Colonic mucosa (tissue), 4 donors: ENCODE measurements at places on chromosomes 5 and 9. TPM values are rescaled to one million over a fixed set of nuclear protein-coding genes. Genes with fewer than 3 reads are reported as not detected.

- H3K27ac ChIP-seq = peak overlapping the region; percentile 91
- DNase-seq = peak; percentile 63
- no peaks in the 10 kb centered on the region for H3K27me3 ChIP-seq
- H3K36me3 ChIP-seq = no peaks in the 10 kb centered on the region
- peak overlapping the region; percentile 87 for H3K4me3 ChIP-seq
These were observed 494 bp downstream of the CERT1 start for GRCh38 chr5:75510836-75511434.

GMCL2 gene
- total RNA-seq = not detected

GRCh38 chr9:98961513-98962180, 17.9 kb downstream of the COL15A1 start:
- no peaks in the 10 kb centered on the region for H3K36me3 ChIP-seq
- no peaks in the 10 kb centered on the region for H3K27me3 ChIP-seq
- H3K27ac ChIP-seq = no peak overlapping the region
- H3K4me3 ChIP-seq = no peak overlapping the region
- no peak for DNase-seq
- no peaks in the 10 kb centered on the region for H3K4me1 ChIP-seq

GALNT12 gene
- total RNA-seq = 145 TPM

- H3K4me1 ChIP-seq = no peaks in the 10 kb centered on the region
- no peak for DNase-seq
- no peak overlapping the region for H3K4me3 ChIP-seq
These were observed 704.3 kb upstream of the ZNF608 start for GRCh38 chr5:125450771-125451170.

S100Z gene
- not detected for total RNA-seq

DNA sequence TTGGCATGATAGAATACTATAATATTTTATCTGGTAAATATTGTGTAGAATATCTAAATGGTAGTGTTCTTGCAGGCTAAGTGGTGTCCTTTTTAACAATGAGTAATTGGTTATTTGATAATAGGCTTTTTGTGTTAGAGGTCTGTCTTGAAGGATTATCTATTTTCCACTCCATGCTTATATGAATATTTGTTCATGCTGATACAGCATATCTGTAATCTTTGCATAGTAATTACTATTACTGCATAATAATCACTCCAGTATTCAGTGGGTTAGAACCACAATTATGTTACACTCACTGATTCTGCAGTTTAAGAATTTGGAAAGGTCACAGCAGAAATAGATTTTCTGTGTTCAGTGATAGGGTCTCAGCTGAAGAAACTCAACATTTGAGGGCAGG, 1229.9 kb downstream of the MAT2B start:
- no peaks in the 10 kb centered on the region for H3K36me3 ChIP-seq
- DNase-seq = no peak

DNA sequence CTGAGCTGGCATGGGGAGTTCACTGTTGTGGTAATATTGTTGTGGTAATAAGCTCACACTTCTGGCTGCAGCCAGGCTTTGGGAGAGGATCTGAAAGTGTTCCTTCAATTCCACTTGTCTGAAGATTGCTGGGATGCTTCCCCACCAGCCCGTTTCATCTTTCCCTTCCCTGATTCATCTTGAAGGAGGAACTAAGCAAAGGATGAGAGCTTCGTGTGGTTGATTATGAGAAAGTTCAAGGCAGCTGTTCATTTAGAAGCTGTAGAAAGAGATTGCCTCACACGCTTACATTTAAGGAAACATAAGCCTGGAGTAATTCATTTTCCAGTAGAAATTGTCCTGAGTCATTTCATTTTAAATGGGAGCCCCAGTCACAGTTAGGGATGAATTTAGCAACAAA, 122.4 kb upstream of the GAS1 start:
- no peak for DNase-seq
- no peaks in the 10 kb centered on the region for H3K4me1 ChIP-seq
- no peak overlapping the region for H3K4me3 ChIP-seq

GRCh38 chr9:19456996-19457692, 48.3 kb downstream of the ACER2 start:
- no peaks in the 10 kb centered on the region for H3K27me3 ChIP-seq
- no peaks in the 10 kb centered on the region for H3K4me1 ChIP-seq
- H3K36me3 ChIP-seq = no peaks in the 10 kb centered on the region
- no peak overlapping the region for H3K27ac ChIP-seq
- no peak overlapping the region for H3K4me3 ChIP-seq

DNA sequence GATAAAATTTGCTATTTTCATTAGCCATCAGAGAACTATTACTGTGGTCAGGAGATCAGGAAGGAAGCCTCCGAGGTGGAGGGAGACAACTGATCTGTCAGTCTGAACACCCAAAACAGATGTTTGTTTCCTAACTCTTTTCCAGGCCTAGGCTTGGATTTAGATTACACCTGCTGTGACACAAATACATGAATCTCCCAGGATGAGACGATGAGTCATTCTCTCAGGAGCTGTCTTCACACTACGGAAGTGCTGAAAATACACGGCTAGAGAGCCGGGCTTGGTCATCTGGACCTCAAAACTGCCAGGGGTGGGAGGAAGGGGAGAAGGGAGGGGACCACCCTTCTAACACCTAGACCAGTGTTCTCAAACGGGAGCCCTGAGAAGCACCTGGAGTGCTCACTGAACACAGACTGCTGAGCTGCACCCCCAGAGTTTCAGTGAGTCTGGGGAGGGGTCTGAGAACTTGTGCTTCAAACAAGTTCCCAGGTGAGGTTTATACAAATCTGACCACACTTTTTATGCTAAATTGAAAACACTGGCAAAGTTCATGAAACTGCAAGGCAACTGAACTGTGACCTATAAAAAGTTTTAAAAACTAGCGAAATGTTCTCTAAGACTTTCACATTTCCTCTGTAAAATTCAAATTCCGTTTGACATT, 80.3 kb upstream of the EQTN start:
- H3K27ac ChIP-seq = no peak overlapping the region
- H3K4me3 ChIP-seq = no peak overlapping the region
- DNase-seq = no peak
- peaks cover 11% of the 10 kb centered on the region for H3K4me1 ChIP-seq
- H3K36me3 ChIP-seq = no peaks in the 10 kb centered on the region
- H3K27me3 ChIP-seq = no peaks in the 10 kb centered on the region

GRCh38 chr9:89352451-89352850, 34.2 kb downstream of the SECISBP2 start:
- no peaks in the 10 kb centered on the region for H3K27me3 ChIP-seq
- peaks cover 5% of the 10 kb centered on the region for H3K36me3 ChIP-seq
- no peak overlapping the region for H3K4me3 ChIP-seq
- DNase-seq = no peak
- no peaks in the 10 kb centered on the region for H3K4me1 ChIP-seq
- H3K27ac ChIP-seq = no peak overlapping the region

DNA sequence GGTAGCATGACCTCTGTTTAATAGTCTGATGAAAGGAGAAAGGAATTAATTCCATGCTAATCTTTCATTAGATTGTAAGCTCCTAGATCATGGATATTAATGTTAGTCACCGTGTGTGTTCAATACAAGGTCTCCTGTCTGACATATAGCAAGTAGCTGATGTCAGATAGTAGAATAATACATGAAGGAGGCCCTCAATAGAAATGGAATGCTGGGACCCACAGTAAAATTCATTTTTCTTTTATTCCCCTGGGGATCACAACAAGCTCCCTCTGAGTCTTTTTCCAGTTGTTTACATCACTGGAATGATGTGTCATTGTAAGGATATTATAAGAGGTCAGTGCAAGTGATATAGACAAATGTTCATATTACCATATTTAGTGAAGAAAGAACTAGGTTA, 240.3 kb upstream of the TRPC7 start:
- no peaks in the 10 kb centered on the region for H3K4me1 ChIP-seq
- no peak overlapping the region for H3K27ac ChIP-seq
- no peak for DNase-seq
- no peaks in the 10 kb centered on the region for H3K36me3 ChIP-seq

GRCh38 chr5:172910828-172911627, 48.2 kb upstream of the RPL26L1 start:
- H3K36me3 ChIP-seq = peaks cover 11% of the 10 kb centered on the region
- no peak overlapping the region for H3K27ac ChIP-seq
- peak; percentile 50 for DNase-seq
- H3K4me1 ChIP-seq = no peaks in the 10 kb centered on the region
- no peaks in the 10 kb centered on the region for H3K27me3 ChIP-seq
- H3K4me3 ChIP-seq = no peak overlapping the region

DNA sequence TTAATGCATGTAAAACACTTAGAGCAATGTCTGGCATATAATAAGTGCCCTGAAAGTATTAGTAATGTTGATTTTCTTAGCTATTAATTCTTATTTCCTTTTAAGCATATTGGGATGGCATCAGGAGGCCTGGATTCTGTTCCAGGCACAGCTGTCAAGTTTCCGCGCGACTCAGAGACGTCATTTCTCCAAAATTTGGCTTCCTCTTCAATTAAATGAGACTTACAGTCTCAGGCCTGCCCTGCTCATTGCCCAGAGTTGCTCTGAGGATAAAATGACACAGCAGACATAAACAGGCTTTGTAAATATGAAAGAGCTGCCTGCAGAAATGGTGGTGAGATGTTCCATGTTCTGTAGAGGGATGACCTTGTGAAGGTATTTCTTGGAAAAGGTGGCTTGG, 159.8 kb upstream of the GLRA1 start:
- no peaks in the 10 kb centered on the region for H3K27me3 ChIP-seq
- no peak for DNase-seq
- H3K4me3 ChIP-seq = no peak overlapping the region
- H3K36me3 ChIP-seq = no peaks in the 10 kb centered on the region
- no peaks in the 10 kb centered on the region for H3K4me1 ChIP-seq
- no peak overlapping the region for H3K27ac ChIP-seq

INSYN2B gene
- total RNA-seq = not detected

- no peak for DNase-seq
- no peaks in the 10 kb centered on the region for H3K36me3 ChIP-seq
- H3K4me1 ChIP-seq = no peaks in the 10 kb centered on the region
- H3K27ac ChIP-seq = no peak overlapping the region
These were observed 319.8 kb downstream of the SEMA5A start for GRCh38 chr5:9226016-9226536.

GRCh38 chr9:124983698-124984097, 42.8 kb upstream of the GOLGA1 start:
- no peaks in the 10 kb centered on the region for H3K4me1 ChIP-seq
- DNase-seq = no peak
- H3K36me3 ChIP-seq = no peaks in the 10 kb centered on the region
- no peak overlapping the region for H3K4me3 ChIP-seq

DNA sequence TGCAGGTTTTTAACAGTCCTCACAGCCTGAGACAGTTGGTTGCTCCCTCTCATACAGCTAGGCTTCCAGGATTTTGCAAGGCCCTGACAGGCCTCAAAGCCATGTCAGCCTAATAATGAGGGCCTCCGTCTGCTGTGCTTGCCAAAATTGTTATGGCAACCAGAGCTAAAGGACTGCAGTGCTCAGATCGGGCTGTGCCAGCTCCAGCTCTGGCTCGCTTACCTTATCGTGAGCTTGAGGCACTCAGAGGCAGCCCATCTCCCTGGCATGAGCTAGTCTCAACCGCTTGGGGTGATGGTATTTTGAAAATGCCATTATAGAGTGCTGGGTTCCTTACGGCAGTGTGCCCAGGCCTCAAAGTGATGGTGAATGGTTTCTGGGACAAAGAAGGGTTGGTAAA, 8.4 kb downstream of the MTAP start:
- H3K27me3 ChIP-seq = no peaks in the 10 kb centered on the region
- no peak overlapping the region for H3K4me3 ChIP-seq
- no peaks in the 10 kb centered on the region for H3K36me3 ChIP-seq
- DNase-seq = no peak

CDO1 gene
- total RNA-seq = 0.27 TPM

GRCh38 chr5:177146891-177147638, 13.5 kb downstream of the NSD1 start:
- no peaks in the 10 kb centered on the region for H3K4me1 ChIP-seq
- no peaks in the 10 kb centered on the region for H3K36me3 ChIP-seq
- no peaks in the 10 kb centered on the region for H3K27me3 ChIP-seq
- DNase-seq = no peak
- no peak overlapping the region for H3K27ac ChIP-seq

CTNND2 gene
- 1.1 TPM for total RNA-seq

DNA sequence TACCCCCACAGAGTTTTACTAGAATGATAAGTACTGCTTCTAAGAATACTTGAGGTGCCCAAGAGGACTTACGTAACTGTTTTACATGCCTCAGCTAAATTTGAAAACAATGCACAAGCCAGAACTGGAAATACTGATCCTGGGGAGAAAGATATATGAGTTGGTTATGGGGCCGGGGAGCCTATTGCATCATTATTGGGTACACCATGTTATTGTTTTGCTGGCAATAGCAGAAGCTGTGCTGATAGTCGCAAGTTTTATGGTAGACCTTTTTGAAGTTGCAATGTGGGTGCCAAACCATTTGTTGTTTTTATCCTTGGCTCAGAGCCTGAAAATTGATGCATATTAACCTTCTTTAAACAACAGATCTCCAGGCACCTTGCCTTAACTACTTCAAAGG, 108.4 kb upstream of the DHFR start:
- H3K27me3 ChIP-seq = no peaks in the 10 kb centered on the region
- no peaks in the 10 kb centered on the region for H3K4me1 ChIP-seq
- H3K36me3 ChIP-seq = no peaks in the 10 kb centered on the region
- H3K27ac ChIP-seq = no peak overlapping the region

DNA sequence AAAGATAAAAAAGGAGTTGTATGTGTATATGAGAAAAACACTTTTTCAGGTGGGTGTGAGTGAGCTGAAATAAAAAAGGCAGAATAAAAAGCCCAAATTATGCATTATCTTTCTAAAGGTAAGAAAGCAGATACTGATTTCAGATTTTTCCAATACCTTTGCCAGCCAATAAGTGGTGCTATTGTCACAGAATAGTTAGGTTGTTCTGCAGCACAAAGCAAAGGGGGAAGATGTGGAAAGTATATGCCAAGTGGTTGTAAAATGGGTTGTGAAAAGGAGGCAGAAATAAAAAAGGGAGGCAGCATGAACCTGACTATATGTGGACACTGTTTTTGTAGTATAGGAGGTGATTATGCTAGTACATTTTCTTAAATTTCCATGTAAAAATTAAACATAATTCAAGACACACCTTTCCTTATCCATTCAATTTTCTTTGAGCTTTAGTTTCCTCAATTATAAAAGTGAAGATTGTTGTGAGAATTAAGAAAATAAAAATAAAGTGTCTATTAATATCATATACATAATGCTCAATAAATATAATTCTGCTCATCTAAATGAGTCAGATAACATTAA, 106.7 kb downstream of the SMIM15 start:
- no peak overlapping the region for H3K27ac ChIP-seq
- no peak overlapping the region for H3K4me3 ChIP-seq
- no peaks in the 10 kb centered on the region for H3K27me3 ChIP-seq
- no peaks in the 10 kb centered on the region for H3K36me3 ChIP-seq

DNA sequence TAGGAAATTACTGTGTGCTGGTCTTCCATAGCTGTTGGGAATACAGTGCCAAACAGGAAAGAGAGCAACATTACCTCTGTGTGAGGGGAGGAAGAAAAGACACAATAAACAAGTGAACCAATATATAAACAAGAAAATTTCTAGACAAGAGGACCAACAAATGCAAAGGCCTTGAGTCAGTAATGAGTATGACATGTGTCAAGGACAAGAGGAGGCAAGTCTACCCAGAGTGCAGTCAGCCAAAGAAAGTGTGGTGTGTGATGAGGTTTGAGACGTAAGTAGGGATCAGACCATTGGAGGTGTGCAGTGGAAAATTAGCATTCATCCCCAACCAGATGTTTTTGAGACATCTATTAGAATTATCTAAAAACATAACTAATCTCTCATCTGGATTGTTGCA, 69.5 kb upstream of the CDH6 start:
- H3K36me3 ChIP-seq = no peaks in the 10 kb centered on the region
- no peak overlapping the region for H3K4me3 ChIP-seq
- no peaks in the 10 kb centered on the region for H3K27me3 ChIP-seq
